ENCODE measurements at places on chromosomes 3 and 15. TPM values are rescaled to one million over a fixed set of nuclear protein-coding genes. Genes with fewer than 3 reads are reported as not detected.

DNA sequence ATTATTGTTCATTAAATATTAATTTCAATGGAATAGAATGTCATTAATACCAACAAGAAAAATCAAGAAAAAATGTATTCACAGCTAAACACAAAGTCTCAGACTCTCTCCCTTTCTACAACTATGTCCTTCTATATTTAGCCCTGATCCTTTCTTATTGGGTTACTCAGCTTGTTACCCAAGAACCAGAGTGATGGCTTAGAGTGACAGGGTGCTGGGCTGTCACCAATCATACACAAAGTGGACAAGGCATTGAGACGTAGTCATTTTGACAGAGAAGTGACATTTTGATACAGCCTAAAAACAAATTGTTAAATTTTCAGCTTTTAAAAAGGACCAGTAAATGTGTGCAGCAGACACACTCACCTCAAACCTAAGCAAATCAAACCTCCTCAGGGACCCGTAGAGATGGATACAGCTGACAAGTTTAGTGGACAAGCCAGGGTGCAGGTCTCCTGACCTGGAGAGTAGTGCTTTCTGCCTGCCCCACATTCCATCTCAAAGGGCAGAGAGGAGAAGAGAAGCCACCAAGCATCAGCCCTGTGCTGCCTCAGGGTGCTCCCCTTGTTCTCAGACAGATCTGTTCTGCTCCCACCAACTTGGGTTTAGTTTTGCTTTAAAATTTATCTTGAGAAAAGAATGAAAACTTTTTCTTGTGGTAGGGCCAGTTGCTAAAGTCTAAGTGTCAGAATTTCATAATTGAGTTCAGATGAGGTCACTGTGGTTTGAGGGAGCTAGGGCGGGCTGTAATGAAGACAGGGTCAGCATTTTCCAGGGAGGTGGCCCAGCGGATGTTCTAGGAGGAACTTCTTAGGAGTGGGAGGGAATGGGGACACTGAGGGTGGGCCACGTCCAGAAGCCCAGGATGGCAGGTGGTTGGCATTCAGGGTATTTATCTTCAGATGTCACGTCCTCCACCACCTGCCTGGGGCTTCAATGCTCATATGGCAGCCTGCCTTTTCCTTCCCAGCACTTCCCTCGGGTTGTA is 136.5 kb upstream of the TBL1XR1 start:
- DNase-seq, result no peak

GRCh38 chr3:196842567-196843434 is 24.9 kb upstream of the SENP5 start:
- DNase-seq, result no peak

- no peak for DNase-seq
These were observed 13.1 kb upstream of the LRRC2 start for GRCh38 chr3:46578973-46579755.

GRCh38 chr15:101359365-101359947 is 64.4 kb upstream of the SNRPA1 start:
- DNase-seq, result no peak

DNA sequence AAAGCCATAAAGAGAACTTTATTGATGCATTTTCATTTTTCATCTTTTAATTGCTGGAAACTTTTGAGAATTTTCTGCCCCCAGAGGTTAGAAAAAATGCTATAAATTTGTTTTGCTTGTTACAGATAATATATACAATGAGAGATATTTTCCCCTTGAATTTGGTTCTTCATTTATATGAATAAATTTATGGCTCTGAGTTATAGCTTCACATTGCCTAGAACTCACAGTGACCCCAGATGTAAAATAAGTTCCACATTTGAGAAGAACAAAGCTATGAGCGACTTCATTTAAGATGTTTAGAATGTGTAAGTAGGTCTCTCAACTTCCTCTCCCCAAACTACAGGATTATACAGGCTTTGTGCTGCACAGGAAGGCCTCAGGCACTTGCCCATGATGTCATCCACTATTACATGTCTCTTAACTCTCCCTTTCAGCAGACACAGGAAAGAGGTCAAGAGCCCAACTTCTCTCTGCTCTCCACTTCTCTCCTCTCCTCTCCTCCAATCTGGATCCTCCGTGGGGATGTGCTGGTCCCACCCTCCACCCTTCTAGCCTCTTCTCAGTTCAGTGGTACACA is 92.8 kb downstream of the DUT start:
- no peak for DNase-seq

GRCh38 chr3:107939691-107940442 is 151.0 kb downstream of the CD47 start:
- no peak for DNase-seq

The SETMAR gene
- total RNA-seq, result 12.6 TPM

The MCF2L2 gene
- total RNA-seq, result not detected

The CYP8B1 gene
- not detected for total RNA-seq
